ENCODE measurements at places on chromosomes 12 and 14.
A peak's percentile ranks its signal among the peaks of the same experiment; 100 is the strongest.

DNA sequence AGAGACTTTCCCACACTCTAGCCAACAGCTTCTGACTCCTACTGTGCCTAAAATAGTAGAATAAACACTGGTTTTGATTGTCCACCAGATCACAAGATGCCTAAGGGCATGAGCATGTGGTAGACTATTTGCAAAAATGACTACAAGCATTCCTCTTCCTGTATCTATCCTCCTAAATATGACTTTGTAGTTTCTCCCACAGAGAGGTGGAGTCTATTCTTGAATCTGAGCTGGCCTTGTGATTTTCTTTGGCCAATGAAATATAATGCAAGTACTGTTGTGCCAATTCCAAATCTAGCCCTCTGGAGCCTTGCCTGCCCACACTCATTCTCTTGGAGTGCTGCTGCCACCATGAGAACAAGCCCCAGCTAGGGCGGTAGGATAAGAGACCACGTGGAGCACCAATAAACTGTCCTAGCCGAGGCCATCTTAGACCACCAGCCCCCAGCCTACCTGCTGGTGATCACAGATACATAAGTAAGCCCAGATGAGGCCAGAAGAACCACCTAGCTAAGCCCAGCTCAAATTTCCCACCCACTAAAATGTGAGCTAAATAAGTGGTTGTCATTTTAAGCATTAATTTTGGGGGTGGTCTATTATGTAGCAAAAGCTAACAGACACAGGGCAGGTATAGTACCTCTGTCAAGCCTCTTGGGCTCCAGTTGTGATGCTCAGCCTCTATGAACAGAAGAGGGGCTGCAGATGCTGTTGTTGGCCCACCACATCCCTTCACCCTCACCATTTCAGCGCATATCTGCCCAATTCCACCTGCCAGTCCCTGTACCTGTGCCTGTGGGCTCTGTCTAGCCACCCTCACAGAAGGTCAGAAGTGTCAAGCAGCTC, 17.9 kb downstream of the ZFP36L1 start:
- peak; percentile 8 for DNase-seq

GRCh38 chr12:54373649-54374561, 9.6 kb upstream of the GPR84 start:
- no peak for DNase-seq

- no peak for DNase-seq
These were observed 329.2 kb upstream of the KITLG start for GRCh38 chr12:88909510-88909909.

DNA sequence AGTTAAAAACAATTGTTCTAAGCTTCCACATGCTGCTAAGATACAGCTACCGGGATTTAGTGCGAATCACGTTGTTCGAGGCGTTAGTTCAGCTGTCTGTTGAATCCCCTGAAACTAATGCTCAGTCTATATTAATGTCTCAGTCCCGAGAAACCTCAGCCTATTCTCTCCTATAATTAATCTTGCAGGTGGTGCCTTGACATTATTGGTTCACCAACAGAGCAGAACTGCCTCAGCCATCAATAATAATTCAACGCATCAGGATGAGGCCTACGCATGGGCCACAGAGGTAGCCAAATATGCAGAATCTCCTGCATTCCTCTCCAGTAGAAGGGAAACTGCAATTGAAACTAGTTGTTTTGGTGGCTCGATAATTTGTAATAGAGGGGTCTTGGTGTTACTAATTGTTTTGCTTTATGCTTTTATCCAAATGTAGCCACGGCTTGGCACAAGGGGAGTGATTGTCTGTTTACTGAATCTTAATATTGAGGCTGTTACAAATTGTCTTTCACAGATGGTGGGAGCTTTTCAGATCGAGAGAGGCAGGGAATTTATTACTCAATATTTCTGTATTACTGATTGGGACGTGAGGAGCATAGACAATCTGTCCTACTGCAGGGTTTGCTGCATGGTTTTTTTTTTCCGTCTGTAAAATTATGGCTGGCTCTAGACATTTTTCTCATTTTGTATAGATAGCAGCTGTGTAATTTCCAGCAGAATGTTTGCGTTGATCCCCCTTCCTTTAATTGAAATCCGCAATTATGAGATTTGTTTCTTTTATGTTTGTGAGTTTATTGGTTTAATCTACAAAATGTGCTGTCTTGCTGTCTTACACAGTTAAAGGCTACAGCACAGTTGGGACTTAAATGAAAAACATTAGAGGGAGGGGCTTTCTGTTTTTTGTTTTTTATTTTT, 1036.5 kb upstream of the NOVA1 start:
- no peak for DNase-seq

DNA sequence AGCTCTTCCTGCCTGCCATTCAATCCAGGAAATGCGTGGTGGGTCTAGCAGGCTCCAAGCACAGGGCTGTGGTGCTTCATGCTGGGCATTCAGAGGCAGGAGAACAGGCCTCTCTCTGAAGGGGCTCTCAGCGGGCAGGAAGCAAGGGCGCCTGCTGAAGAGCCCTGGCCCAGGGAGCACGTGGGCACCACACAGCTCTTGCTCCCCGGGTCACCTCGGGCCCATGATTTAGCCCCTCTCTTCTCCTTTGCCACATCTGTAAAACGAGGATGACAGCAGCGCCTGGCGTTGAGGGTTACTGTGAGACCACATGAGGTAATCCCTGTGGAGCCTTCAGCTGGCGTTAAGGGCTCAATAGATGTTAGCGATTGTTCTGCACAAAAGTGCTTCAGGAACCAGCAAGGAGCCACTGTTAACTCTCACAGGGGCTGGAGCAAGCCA, 37.6 kb upstream of the SPTLC2 start:
- DNase-seq: no peak

DNA sequence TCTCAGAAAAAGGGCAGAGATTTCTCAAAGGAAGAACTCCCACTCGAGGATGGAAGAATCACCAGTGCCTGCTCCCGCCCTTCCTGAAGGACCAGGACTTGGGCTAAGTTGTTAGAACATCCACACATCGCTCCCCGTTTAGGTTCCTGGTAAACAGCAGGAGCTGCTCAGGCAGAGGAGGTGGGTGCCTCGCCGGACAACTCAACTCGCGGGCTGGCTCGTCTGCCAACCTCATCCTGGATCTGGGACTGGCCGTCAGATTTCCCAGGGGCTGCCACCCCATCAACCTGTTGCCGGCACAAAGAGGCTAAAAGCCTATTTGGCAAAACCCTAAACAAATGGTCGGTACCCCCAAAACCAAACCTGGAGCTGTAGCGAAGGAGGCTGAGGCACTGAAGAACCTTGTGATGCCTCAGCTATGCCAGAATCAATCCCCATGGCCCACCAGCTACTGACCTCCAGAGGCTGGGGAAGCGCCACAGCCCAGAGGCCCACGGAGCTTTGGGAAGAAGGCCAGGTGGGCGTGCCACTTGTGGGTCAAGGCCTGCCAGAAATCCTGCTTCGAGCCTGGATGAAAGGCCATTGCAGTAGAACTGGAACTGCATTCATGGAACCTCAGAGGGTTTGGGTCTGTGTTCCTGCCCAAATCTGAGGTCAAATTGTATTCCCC, 42.9 kb downstream of the RIMBP2 start:
- DNase-seq: no peak

- no peak for DNase-seq
These were observed 8.6 kb downstream of the SLC38A6 start for GRCh38 chr14:60989599-60989998.

DNA sequence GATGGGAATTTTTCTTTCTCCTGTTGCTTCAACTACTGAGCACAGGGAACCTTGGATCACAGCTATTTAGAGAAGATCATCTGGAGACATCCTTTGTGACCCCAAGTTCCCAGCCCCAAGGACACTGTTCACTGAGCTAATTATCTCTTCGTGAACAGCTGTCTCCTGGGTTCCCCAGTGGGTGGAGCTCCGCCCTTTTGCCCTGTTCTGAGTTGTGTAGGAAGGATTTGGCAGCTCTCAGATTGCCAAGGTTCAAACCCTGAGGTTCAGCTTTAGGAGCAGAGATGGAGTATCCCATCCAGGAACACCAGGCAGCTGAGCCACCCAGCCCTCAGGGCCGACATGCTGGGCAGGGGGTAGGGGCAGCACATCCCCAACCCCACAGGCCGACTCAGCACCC, 32.0 kb downstream of the NGB start:
- no peak for DNase-seq

GRCh38 chr12:52277486-52278245, 3.2 kb downstream of the KRT86 start:
- DNase-seq: no peak

DNA sequence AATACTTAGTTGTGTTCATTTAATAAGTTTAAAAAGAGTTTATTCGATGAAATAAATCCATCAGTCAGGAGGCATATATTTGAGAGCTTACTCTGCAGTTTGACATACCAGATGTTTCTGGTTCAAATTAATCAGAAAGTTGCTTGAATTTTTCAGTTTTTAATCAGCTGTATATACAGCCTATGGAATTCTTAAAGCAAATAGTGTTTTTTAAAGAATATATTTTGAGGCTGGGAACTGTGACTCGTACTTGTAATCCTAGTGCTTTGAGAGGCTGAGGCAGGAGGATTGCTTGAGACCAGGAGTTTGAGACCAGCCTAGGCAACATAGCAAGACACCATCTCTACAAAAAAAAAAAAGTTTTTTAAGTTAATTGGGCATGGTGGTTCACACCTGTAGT, 112.1 kb downstream of the MON2 start:
- DNase-seq: no peak

GRCh38 chr12:6215120-6215807, 15.1 kb downstream of the CD9 start:
- no peak for DNase-seq
